A375 (cell line): ENCODE measurements at places on chromosomes 16 and 17. TPM values are rescaled to one million over a fixed set of nuclear protein-coding genes. Genes with fewer than 3 reads are reported as not detected.

Gene KRTAP9-8
- not detected in 2 replicates for total RNA-seq

Gene DHRS13
- total RNA-seq, result 19.3 and 20.6 TPM in 2 replicates

Gene ITGAE
- total RNA-seq, result 15.5 and 20.7 TPM in 2 replicates

Gene TPSG1
- total RNA-seq, result not detected in 2 replicates
